ENCODE measurements at places on chromosomes 1 and 21. TPM values are rescaled to one million over a fixed set of nuclear protein-coding genes. Genes with fewer than 3 reads are reported as not detected.
A peak's percentile ranks its signal among the peaks of the same experiment; 100 is the strongest.

The KCNJ10 gene
- 0.05 TPM for total RNA-seq

The C1QA gene
- 35.1 TPM for total RNA-seq

The AKR7A3 gene
- 0.32 TPM for total RNA-seq

DNA sequence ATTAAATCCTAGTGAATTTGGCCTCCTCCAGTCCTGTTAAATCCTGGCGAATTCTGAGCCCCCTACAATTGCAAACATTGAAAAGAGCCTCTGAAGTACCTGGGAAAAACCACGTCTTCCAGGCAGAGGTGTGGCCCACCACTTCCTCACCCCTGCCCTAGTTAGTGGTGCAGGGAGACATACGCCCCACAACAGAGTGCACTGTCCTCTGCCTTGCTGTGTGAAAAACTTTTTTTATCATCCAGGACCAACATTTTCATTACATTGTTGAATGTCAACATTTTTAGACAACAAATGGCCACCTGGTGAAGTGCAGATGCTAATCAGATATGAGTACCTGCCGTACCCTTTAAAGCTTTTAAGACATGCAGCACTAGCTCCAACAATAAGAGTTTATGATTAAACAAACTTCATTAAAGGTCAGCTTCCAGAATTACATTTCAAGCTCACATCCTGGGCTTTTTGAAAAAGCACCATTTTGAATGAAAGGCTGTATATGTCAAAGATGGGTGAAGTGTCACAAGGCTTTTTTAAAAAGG, 13.6 kb upstream of the TMPRSS2 start:
- DNase-seq: no peak

DNA sequence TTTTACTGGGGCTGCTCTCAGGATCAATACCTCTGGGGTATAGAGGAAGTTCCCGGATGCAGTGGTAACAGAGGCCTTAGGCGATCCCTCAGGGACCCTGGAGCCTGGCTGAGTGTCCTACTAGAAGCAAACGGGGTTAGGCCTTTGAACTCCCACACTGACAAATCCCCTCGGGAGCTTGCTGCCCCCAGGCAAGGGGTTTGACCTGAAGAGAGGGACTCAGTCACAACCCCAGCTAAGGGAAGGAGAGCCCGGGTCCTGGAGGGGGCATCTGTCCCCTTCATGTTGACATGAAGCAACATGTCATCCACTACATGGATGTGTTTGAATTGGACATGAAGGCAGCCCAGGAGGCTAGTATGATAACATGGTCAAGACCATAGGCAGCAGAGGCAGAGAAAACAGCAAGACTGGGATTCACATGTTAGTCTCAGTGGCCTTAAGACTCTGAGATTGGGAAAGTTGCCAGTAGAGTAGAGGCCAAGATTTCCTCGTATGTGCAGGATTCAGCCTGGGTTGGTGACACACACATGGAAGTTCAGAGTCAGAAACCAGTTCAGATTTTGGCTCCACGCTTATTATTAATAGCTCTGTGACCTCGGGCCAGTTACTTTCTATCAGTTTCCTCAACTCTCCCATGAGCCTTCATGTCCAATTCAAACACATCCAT, 101.5 kb downstream of the KCNN3 start:
- no peak for DNase-seq

The RAB42 gene
- 1.1 TPM for total RNA-seq

The RPE65 gene
- total RNA-seq: 0.13 TPM

GRCh38 chr1:193674292-193674944, 488.0 kb upstream of the B3GALT2 start:
- no peak for DNase-seq

DNA sequence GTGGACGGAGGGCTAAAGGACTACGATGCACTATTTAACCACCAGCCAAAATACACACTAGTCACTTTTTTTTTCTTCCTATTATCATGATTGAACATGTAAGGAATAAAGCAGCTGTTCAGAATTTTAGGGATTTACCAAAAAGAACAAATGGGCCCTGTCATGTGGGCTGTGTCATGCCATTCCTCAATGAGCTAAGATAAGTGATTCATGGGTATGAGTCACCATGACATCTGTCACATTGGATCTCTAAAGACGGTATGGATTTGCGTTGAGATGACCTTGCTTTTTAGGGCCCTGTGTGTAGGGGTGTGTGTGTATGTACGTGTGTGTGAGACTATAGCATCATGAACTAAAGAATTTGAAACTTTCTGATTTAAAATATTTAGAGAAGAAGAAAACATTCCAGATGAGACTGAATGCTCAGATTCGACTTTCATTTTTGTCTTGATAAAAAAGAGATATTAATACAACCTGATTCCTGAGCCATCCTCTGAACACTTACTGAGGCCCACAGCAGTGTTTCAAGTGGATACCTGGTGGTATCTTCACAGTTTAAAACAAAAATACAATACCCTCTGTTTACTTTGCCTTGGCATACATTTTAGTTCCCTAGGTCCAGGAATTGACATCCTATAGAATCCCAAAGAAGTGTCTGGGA, 246.1 kb upstream of the DUSP10 start:
- no peak for DNase-seq

- DNase-seq: no peak
These were observed 744 bp downstream of the MIER1 start for GRCh38 chr1:66925558-66925910.

DNA sequence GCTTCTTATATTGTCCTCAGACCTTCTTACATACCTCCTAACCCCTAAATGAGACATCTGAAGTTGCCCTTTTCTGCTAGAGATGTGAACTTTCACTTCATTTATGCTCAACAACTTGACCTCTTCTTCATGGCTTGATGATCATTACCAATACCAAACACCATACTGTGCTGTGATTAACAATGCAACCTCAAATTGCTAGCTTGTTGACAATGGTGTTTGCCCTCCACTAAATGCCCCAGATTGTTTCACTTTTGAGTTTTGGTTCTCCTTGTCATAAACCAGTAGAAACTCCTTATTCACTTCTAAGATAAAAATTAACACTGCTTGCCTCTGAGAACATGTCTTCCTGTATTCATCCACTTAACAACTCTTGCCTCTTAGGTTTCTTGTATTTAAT, 5.6 kb downstream of the JAK1 start:
- no peak for DNase-seq

DNA sequence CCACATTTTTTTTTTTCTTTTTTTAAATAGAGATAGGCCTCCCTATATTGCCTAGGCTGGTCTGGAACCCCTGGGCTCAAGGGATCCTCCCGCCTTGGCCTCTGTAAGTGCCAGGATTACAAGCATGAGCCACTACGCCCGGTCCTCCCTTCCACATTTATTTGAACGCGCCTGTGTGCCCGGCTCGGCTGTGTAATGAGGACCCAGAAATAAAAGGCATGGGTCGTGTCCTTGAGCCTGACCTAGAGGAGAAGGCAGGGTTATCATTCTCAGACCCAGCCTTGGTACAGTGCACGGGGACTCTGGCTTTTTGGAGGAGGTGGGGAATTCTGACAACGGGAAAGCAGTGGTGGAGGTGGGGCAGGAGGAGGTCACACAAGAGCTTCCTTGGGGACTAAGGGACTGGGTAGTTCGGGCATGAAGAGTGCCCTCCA, 841 bp downstream of the CENPF start:
- DNase-seq: no peak

DNA sequence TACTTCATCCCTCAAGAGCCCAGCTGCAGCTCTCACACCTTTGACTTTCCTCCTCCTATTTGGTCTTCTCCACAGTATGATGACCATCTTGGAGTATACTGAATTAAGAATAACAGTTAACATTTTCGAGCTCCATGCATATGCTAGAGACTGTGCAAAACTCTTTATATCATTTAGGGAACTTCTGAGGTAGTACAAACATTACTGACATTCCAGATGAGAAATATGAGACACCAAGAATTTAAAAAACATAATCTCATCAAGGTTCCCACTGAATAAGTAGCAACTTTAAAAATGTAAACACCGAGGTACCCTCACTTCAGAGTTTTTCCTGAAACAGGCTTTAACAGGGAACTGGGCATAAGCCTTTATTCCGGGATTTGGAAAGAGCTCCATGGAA, 22.7 kb downstream of the FMO3 start:
- DNase-seq: no peak

The SFT2D2 gene
- 20.4 TPM for total RNA-seq

- no peak for DNase-seq
These were observed 217.6 kb upstream of the NFIA start for GRCh38 chr1:60864722-60865121.

The COL6A2 gene
- total RNA-seq: 157 TPM

GRCh38 chr1:211735208-211736170, 60.1 kb upstream of the NEK2 start:
- DNase-seq: no peak

The GPR52 gene
- total RNA-seq: 4.3 TPM

DNA sequence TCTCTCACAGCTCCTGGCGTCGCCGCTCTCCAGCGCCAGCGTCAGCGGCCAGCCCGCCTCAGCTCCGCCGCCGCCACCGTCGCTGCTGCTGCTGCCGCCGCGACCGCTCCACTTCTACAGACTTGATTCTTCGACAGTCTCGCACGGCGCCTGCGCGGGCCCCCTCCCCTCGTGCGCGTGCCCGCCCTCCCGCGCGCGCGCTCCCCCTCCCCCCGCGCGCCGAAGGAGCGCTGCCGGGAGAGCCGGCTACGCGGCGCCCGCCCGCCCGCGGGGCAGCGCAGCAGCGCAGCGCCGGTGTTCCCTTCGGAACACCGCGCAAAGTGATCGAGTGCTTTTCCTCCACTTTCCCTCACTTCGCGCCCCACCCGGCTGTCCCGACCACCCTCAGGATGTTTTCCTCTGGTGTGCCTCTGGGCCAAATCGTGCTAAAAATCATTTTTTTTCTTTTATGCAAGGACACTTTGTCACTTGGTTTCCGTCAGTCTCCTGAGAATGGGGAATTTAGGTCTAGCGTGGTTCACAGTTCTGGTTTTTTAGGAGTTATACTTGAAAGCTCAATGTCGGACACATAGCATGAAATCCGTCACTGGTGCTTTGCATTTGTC, at the start of gene IRF2BP2:
IRF2BP2 (minus strand) TSS at position 118 of the 605 bp plus-strand sequence. CDS start 684 bp downstream, outside the sequence.
- peak; percentile 93 for DNase-seq

DNA sequence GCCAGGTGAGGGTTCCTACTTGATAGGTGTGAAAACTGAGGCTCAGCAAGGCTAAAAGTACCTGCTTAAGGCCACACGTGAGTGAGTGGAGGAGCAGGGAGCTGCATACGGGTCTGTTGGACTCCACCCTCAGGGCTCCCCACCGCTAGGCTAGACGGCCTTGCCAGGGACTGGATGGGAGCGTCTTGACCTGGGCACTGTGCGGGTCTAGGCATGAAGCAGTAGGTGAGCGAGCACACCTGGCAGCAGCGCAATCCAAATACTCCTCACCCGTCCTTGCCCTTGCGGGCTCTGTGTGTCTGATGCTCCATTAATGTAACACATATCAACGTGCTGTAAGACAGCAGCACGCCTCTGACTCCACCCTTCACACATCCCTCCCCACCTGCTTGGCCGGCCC, 94.0 kb downstream of the LACTBL1 start:
- no peak for DNase-seq

The PTGER3 gene
- 1.1 TPM for total RNA-seq

The RGS8 gene
- not detected for total RNA-seq

DNA sequence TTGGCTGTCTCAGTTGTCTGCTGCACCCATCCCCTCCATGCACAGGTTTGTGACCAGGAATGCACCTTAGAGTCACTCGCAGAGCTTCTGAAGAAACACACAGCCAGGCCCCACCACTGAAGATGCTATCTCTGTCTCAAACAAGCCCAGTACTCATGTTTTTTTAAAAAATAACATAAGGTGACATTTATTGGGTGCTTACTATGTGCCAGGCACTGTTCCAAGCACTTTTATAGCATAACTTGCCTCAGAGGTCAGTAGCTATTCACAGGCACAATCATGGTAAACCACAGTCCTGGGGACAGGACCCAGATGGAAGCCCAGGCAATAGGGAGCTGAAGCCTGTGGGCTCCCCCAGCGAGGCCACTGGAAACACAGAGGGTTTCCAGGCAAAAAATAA, 8.8 kb upstream of the ATP13A2 start:
- no peak for DNase-seq
